ENCODE measurements at places on chromosomes 16 and 17.

DNA sequence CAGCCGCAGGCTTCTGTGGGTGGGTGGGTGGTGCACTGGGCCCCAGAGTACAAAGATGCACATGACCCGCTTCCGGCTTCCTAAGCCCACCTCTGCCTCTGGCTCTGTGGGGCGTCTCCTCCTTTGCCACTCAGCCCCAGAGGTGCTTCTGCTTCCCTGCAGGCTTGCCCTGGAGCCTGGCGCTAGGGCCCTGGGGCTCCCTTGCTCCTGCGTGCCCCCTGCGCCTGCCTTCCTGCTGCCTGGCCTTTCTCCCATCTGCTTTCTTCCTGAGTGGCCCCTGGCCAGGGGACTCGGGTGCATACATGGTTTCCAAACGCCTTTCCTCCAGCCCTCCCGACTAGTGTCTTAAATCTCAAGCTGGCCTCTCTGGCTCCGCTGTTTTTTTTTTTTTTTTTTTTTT is 3.4 kb downstream of the WWOX start:
- DNase-seq = no peak

GRCh38 chr16:23491490-23492391 is 18.6 kb downstream of the GGA2 start:
- no peak for DNase-seq

- no peak for DNase-seq
These were observed 50.8 kb downstream of the AKAP1 start for GRCh38 chr17:57135789-57136291.

DNA sequence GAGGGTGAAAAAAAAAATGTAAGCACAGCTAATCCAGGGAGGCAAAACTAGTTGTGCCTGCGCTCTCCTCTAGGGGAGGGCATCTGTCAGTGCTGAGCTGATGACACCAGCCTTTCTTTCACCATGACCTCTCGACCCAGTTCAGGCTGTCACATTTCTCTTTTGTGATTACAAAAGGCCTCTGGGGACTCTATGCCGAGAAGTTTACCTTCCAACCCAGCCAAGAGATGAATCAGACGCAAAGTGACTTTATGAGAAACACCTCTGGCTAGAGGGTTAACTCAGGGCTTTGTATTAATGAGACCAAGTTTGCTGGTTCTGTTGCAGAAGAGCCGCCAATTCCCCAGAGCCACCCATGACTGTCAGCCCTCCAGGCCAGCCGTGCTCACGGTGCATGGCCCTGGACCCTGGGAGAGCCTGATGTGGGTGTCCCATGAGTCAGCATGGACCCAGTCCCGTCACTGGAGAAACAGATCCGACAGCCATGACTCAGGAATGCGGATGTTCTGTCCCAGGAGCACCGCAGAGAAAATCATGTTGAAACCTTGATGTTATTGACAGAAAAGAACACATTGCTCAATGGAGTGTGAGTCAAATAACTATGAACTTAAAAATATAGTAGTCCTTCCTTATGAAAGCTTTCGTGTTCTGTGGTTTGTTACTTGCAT is 437.2 kb downstream of the HS3ST3B1 start:
- DNase-seq = peak; percentile 100

- peak; percentile 6 for DNase-seq
These were observed 128.8 kb downstream of the CYB561 start for GRCh38 chr17:63317166-63317840.

GRCh38 chr17:79562931-79563210 is 48.0 kb downstream of the RBFOX3 start:
- no peak for DNase-seq

- DNase-seq = no peak
These were observed 356.6 kb upstream of the XYLT1 start for GRCh38 chr16:17827313-17827712.
